ENCODE measurements at places on chromosomes 16 and 17. TPM values are rescaled to one million over a fixed set of nuclear protein-coding genes. Genes with fewer than 3 reads are reported as not detected.
A peak's percentile ranks its signal among the peaks of the same experiment; 100 is the strongest.

DNA sequence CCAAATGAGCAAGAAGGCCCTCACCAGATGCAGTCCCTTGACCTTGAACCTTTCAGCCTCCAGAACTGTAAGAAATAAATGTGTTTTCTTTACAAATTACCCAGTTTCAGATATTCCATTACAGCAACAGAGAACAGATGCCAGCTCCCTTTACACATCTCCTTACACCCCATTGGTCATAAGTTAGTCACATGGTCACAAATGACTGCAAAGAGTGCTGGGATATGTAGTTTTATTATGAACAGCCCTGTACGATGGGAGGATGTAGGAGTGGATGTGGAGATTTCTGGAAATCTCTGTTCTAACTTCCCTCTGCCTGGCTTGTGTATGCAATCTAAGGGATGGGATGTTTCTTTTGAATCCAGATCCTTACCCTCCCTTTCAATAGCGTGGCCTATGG is 13.3 kb upstream of the RPL38 start:
- no peak for DNase-seq

GRCh38 chr17:76535788-76536510 is 1.6 kb downstream of the CYGB start:
- peak; percentile 24 for DNase-seq

GRCh38 chr17:72134608-72135394 is 14.0 kb downstream of the SOX9 start:
- no peak for DNase-seq

DNA sequence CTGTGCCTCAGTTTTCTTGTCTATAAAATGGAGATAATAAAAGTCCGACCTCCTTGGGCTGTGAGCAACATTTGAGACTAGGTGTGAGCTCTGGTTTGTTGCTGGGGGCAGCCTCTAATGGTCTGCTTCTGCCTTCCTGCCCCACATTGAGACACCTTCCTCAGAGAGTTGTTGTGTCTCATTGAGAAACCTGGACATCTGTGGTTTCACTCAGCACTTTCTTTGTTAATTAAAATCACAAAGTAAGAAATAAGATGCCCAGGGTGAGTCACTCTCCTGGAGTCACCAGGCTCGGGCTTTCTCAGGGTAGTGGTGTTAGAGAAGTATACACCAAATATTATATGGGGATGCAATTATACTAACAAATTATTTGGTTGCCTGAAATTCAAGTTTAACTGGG is 389.2 kb upstream of the SALL1 start:
- no peak for DNase-seq

DNA sequence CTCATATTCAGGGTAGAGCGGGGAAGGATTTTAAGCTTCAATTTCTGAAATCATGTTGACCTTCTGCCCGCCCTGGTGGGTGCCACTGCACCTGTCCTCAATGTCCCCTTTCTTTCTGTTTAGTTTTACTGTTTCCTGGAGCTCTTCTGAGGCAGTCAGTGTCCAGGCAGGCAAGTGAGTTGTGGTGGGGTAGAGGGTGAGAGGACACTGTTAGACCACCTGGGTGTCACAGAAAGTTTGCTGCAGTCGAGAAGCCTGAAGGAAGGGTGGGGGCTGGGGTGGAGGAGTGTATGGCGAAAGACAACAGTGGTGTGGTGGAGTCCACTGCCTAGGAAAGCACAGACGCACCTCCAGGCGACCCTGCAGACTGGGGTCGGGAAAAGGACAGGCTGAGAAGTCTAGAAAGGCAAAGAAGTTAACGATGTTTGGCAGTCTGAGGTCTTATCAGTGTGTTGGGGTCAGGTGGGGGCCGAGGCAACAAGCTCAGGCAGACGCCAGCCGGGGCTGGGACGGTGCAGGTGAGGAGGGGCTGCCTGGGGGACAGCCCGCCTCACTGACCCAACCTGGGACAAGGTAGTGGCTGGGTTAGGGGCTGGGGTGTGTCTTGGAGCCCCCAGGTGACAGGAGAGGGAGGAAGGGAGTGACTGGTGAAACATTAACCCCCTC is 23.3 kb upstream of the HOXB13 start:
- DNase-seq, result no peak

KRTAP4-5 gene
- not detected for total RNA-seq

DNA sequence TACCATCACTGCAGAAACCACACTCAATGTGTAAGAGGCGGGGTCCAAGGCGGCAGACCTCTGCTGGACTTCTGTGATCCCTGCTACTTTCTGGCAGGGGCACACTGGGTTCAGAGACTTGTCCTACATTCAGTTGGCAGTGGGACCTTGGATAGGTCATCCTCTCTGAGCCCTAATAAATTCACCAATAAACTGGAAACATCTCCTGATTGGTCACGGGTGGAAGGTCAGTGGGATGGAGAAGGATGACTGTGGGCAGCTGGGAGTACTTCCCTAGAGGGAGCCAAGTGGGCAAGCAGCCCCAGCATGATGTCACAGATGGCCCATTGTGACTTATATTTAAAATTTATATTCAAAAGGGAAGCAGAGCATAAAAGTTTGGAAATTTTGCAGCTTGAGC is 49.7 kb downstream of the RNF112 start:
- DNase-seq, result no peak

DNA sequence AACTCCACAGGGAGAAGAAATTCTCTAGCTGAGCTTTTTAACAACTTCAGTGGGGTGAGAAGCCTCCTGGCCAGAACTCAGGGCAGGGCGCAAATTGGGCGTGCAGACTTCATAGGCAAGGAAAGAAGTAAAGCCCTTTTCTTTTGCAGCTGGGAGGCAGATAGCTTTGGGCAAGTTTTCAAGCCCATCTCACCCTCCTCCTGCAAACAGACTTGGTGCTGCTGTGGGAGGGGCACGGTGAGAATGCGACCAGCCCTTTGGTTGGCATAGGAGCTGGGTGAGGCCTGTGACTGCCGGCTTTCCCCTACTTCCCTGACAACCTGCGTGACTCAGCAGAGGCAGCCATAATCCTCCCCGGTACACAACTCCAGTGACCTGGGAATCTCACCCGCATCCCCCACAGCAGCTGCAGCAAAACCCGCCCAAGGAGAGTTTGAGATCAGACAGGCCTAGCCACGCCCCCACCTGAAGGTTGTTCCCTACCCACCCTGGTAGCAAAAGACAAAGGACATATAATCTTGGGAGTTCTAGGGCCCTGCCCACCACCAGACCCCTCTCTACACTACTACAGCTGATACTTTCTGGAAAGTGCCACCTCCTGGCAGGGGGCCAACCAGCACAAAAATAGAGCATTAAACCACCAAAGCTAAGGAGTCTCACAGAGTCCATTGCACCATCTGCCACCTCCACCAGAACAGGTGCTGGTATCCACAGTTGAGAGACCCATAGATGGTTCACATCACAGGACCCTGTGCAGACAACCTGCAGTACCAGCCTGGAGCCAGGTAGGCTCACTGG is 195.5 kb upstream of the CCL2 start:
- DNase-seq, result no peak

VKORC1 gene
- 40.0 TPM for total RNA-seq

DNA sequence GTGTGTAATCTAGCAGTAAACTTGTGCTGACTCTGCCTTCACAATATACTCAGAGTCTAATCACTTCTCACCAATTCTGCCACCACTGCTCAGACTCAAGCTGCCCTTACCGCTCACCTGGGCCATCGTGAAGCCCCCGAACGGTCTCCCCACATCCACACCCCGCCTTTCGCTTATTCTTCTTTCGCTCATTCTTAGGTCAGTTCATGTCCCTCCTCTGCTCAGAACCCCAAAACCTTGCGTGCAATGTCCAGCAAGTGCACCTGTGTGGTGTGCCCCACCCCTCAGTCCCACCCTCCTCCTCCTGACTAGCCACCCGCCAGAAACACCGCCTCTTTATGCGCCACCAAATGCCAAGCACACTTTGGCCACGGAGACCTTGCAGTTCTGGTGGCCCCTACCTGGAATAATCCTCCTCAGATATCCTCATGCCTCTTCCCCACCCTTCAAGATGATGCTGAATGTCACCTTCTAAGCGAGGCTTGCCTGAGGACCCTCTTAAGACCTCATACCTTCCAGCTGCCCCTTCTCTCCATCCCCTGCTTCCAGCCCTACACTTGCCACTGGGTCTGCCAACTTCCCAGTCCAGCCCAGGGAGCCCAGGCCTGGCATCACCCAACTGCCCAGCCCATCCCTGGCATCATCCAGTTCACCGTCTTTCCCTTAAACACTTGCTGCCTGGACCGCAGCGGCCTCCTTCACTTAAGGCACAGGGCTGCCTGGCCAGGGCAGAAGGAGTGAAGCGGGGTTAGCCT is 34.3 kb upstream of the RBFOX3 start:
- DNase-seq, result no peak

GRCh38 chr17:55321427-55322060 is 56.8 kb downstream of the HLF start:
- no peak for DNase-seq

DNA sequence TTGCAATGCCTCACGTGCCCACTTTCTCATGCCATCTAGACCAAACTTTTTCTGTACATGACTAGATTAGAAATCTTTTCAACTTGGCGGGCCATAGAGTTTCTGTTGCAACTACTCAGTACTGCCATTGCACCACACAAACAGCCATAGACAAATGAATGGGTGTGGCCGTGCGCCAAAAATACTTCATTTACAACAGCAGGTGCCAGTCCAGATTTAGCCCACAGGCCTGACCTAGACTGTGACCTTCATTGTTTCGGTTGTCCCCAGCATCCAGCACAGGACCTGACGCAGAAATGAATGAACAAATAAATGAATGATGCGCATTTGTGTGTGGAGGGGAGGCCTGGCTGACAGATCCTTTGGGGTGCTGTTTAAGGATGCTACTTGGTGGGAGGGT is 14.3 kb upstream of the PDK2 start:
- peak; percentile 72 for DNase-seq

- DNase-seq, result no peak
Measured at GRCh38 chr17:6408276-6408675, 26.6 kb downstream of the AIPL1 start.

TEKT3 gene
- 0.43 TPM for total RNA-seq

HOXB2 gene
- total RNA-seq, result 2.7 TPM

PLA2G10 gene
- not detected for total RNA-seq

DNA sequence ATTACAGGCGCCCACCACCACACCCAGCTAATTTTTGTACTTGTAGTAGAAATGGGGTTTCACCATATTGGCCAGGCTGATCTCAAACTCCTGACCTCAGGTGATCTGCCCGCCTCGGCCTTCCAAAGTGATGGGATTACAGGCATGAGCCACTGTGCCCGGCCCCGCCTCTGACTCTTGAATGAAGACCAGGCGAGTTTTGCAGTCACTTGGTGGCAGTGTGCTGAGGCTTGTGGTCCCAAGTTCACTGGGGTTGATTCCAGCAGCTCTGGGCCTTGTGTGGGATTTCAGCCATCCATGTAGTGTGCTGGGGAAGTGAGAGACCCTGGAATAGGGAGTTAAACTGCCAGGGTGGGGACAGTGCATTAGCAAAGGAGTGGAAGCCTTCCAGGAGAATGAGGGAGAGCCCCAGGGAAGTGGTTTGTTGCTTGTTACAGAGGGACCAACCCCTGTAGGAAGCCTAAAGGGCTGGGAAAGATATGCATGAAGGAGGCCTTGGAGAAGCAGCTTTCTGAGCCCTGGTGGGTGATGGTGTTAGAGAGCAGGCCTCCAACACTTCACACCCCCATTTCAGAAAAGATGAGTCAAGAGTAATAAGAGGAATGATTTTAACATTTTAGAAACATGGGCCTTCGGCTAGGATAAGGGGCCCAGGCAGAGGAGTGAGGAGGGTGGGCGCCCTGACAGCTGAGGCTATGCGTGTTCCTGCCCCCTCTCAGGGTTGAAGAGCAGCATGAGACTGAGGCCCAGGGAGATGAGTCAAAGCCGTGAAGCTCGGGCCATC is 14.5 kb downstream of the PSKH1 start:
- no peak for DNase-seq

DNA sequence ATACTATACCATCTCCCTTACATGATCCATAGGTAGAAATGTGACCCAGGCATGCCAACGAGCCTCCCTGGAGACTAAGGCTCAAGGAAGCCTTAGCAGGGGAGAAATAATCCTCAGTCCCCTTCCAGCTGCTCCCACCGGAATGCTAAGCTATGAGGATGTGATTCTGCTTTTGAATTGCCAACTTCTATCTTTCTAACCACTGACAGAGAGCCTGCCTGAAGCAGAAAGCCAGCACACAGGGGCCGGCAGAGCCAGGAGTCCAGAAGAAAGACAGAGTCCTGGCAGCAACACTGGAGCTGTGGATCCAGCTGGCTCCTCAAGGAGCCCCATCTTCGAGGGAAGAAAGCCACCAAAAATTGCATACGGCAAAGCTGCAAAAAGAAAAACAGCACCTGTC is 579.6 kb upstream of the CDH5 start:
- peak; percentile 59 for DNase-seq

- no peak for DNase-seq
Measured at GRCh38 chr16:82464187-82464586, 162.6 kb upstream of the CDH13 start.

CEMP1 gene
- total RNA-seq, result not detected

DNA sequence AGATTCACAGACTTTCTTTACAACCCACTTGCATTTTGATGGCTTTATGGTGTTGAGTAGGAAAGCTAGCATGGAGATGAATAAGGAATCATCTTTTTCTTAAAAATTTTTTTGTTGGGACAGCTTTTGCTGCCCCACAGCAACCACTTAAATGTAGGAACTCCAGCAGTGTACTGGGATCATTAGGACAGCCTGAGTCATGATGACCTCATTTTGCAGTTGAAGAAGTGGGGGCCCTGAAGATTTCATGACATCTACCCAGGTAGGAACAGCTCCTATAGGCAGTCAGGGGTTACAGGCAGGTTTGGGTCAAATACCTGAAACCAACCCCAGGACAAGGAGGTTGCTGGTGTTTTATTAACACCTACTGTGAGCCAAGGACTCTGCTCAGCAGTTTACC is 2.1 kb downstream of the METTL22 start:
- DNase-seq, result no peak

DNA sequence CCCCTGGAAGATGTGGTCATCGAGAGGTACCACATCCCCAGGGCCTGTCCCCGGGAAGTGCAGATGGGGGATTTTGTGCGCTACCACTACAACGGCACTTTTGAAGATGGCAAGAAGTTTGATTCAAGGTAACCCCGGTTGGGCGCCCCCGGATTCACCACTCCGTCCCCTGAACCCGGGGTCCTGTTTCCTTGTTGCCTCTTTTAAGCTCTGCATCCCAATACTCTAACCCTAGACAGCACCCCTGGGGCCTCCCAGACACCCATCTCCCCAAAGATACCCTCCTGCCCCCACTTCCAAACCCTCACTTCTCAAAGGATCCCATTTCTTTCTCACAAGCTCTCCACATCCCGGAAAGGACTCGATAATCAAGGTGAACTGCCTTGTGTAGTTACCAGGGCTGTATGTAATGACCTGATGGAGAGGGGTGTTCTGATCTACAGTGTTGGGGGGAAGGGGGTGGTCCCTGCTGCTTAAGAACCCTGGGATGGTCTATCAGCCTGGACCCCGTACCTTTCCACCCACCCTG is 412 bp downstream of the FKBP10 start:
- DNase-seq, result no peak

TBC1D3K gene
- total RNA-seq, result not detected

- no peak for DNase-seq
Measured at GRCh38 chr17:6639014-6639585, 1.4 kb downstream of the KIAA0753 start.

SRCIN1 gene
- 2.3 TPM for total RNA-seq

- peak; percentile 32 for DNase-seq
Measured at GRCh38 chr16:89197633-89198416, 2.5 kb downstream of the SLC22A31 start.

SLC26A11 gene
- 5.1 TPM for total RNA-seq

SSTR5 gene
- 20.8 TPM for total RNA-seq

- no peak for DNase-seq
Measured at GRCh38 chr16:89842471-89843408, 14.5 kb downstream of the SPIRE2 start.

TBC1D3G gene
- not detected for total RNA-seq

GRCh38 chr16:19701091-19701490 is 16.9 kb downstream of the KNOP1 start:
- DNase-seq, result no peak
